ENCODE measurements at places on chromosomes 1 and 21. TPM values are rescaled to one million over a fixed set of nuclear protein-coding genes. Genes with fewer than 3 reads are reported as not detected.

The MFAP2 gene
- total RNA-seq = 7.4 TPM

The HMGN1 gene
- 127 TPM for total RNA-seq

The ANKRD65 gene
- total RNA-seq = 1.6 TPM

The CHRM3 gene
- total RNA-seq = 44.3 TPM

The OR2T11 gene
- not detected for total RNA-seq

The RTCA gene
- total RNA-seq = 55.1 TPM

The PAQR6 gene
- 25.6 TPM for total RNA-seq

The LAX1 gene
- total RNA-seq = 0.23 TPM

The DNAJC28 gene
- total RNA-seq = 8.5 TPM

The STX12 gene
- total RNA-seq = 152 TPM

The KRTAP6-1 gene
- total RNA-seq = not detected

The VANGL2 gene
- total RNA-seq = 17.8 TPM

The WDR64 gene
- not detected for total RNA-seq

The DNAI4 gene
- total RNA-seq = 81.0 TPM

The IGSF9 gene
- 3.9 TPM for total RNA-seq

The SELP gene
- total RNA-seq = 0.92 TPM

The ACTRT2 gene
- not detected for total RNA-seq

The LRRC42 gene
- 20.8 TPM for total RNA-seq

The NEXN gene
- 1.2 TPM for total RNA-seq

The BTBD8 gene
- total RNA-seq = 93.0 TPM

The RXFP4 gene
- total RNA-seq = not detected

The SYT2 gene
- 4.6 TPM for total RNA-seq

The TCHHL1 gene
- total RNA-seq = not detected

The SH2D5 gene
- total RNA-seq = 10.8 TPM

The TNFRSF1B gene
- 3.9 TPM for total RNA-seq

The MROH7 gene
- 2.5 TPM for total RNA-seq

The TRIM17 gene
- total RNA-seq = 4.4 TPM

The BACH1 gene
- total RNA-seq = 144 TPM

The SLAMF7 gene
- total RNA-seq = not detected

The UBE2U gene
- not detected for total RNA-seq

The CLCA4 gene
- not detected for total RNA-seq

The CYP2J2 gene
- 1.6 TPM for total RNA-seq

The CHRNB2 gene
- 31.6 TPM for total RNA-seq

The CD5L gene
- 0.69 TPM for total RNA-seq

The FCRL6 gene
- total RNA-seq = not detected

The KCTD3 gene
- 81.9 TPM for total RNA-seq

The PDE9A gene
- 18.7 TPM for total RNA-seq

The FAM151A gene
- not detected for total RNA-seq

The NEGR1 gene
- total RNA-seq = 149 TPM

Data from diencephalon (tissue), 1 donor.